ENCODE measurements at places on chromosomes 7 and 10.

GRCh38 chr7:149764481-149765398, 8.6 kb downstream of the ZNF467 start:
- DNase-seq = no peak

DNA sequence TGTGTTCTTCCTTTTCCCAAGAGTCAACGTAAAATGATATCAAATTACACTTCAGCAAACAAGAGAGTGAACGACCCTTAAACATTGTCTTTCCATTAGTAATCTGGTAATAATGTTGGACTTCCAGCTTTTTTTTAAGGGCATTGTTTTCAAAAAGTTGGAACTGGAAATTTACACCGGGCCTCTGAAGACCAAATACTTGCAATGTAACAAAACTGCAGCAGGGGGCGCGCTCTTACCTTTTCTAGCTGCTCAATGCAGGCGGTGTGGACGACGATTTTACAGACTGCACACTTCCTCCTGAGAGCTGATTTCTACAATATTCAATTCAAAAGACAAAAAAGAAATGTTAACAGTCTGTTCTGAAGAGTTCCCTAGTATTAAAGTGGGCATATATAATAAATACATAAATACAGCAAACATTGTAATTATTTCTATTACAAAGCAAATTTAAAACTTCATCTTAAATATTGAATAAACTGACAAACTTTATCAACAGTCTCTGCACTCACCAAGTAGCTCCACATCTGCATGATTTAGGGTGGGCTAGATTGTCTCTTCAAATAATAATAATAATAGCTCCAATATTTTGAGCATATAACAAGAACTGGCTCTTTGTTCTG, 190.4 kb downstream of the DGKI start:
- peak; percentile 21 for DNase-seq

DNA sequence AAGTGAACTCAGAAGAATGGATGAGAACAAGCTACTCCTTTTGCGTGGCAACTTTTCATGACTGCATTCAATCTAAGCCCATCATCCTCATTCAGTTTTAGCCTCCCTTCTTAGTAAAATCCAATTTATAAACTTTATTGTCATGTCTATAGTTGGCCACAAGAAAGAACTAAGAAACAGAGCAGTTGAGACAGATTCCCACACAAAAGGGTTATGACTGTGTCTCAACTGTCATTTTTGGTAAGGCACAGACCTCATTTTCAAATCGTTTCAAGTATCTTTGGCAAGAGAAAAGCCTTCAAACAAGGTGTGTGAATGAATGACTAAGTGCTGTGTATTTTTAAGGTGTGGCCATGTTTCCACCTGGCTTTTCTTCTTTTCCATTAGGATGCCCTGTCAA, 84.2 kb upstream of the CREB5 start:
- peak; percentile 24 for DNase-seq

DNA sequence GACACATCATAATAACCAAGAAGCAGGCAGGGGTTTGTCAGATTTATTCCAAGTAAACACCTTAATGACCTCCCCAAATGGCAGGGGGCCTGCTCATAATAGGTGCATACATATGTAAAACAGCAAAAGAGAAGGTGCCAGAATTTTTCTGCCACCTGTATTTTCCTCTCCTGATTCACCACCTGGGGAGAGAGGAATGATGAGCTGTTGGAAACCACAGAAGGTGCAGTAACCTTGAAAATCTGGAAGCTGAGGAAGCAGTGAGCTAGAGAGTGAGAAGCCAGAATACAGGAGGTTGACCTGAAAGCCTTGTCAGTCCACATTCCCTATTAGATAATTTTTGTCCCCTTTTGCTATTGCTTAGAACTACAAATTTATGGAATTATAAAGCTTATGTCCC, 46.2 kb upstream of the PDE1C start:
- DNase-seq = no peak

DNA sequence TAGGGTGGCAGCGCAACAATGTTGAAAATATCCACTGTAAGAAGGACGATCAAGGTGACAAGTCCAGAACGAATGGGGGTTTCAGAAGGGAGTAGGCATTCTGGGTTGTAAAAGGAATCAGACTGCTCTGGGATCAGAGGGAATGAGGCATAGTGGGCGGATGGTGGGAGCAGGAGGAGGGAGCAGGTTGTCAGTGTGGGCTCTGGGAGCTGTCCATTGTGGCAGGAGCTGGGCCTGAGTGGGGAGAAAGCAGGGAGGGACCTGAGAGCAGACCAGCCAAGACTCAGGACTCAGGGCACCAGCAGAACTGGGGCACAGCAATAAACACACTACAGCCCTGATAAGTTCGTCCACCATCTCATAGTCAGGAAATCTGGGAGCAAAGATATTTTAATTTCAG, 292.6 kb upstream of the MKI67 start:
- no peak for DNase-seq

GRCh38 chr7:130987092-130987491, 253.1 kb upstream of the KLF14 start:
- no peak for DNase-seq

DNA sequence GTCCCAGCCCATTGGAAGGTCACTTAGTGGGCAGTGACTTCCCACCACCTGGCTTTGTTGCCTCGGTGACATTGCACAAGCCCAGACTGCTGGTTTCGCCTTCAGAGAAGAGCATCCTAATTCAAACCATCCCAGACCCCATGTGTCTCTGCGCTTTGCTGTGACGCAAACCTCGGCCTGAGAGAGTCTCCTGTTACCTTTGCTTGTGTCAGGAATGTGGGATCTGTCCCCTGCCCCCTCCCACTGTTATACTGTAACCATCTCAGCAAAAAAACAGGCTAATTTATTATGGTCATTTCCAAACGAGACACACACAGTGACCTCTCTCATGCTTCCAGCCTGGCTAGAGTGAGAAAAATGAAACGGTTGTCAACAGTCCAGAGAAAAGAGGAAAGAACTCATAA, 25.0 kb upstream of the AQP1 start:
- no peak for DNase-seq

- DNase-seq = no peak
Observed at GRCh38 chr10:122850705-122851640, 5.3 kb upstream of the CUZD1 start.
